ENCODE measurements at places on chromosomes 2 and 18.

GRCh38 chr2:31932589-31932988 lies 78.2 kb downstream of the MEMO1 start:
- no peak for DNase-seq

DNA sequence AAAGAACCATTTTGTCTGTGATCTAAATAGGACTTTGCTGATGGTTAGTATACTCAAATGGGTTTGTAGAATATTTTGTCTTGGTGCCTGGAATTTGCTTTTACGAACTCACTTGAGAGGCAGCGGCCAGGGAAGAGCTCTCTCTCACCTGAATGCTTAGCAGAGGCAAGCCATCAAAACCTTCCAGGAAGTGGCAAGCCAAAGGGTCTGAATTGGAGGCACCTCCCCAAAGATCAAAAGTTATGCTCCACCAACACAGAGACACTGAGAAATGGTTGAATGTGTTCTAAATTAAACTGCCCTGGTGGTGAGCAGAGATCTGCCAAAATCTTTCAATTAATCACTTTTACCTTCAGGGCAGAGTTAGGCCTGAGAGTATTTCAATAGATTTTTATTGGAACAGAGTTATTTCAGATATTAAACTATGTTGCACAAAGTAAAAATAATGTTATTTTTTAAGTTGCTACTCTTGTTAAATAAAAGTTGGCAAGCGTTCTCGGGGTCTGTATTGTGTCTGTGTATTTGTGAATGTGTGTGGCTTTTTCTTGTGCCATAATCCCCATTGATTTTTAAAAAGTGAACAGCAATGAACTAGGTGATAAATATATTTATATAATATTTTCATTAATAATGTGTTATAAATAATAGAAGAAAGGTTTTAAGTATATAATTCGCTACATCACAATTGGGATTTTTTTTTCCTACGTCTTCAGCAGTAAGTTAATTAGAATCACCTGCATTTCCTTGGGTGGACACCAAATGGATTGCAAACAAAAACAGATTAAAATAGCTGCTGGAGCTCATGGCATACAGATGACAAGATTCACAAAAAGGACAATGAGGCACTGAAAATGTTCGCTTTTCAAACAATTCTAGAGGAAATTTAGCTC lies 416.1 kb downstream of the ARHGAP15 start:
- DNase-seq: no peak

DNA sequence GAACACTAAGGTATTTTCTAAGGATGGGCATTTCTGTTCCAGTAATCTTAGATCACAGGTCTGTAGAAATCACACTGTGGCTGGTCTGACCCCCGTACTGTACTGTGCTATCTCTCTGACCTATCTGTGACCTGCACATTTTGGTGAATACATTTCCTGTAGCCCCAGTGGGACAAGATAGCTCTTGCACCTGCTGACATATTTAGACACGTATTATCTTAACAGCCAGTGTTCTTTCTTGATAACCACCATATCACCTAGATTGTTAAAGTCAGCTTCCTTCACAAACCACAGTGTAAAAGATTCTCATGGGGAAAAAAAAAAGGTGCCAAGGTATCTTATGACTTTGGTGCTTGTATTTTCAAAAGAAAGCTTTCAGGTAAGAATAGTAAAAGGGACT lies 39.8 kb upstream of the TMEM247 start:
- no peak for DNase-seq

DNA sequence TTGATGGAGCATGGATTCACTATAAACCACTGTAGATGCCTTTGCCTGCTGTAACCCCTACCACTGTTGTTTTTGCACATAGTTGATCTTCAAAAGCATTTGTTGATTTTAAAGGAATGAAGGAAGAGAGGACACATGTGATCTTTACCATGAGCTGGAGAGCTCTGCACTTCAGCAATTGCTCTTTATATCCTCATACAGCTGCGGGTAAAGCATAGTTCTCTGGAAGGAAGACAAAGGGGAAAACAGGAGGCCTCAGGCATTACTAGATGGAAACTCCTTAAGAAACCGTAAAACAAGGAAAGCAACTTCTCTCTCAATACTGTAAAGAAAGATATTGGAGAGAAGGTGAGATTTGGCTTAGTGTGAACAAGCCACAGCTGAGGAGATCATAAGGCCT lies 60.6 kb downstream of the SCG2 start:
- DNase-seq: no peak

DNA sequence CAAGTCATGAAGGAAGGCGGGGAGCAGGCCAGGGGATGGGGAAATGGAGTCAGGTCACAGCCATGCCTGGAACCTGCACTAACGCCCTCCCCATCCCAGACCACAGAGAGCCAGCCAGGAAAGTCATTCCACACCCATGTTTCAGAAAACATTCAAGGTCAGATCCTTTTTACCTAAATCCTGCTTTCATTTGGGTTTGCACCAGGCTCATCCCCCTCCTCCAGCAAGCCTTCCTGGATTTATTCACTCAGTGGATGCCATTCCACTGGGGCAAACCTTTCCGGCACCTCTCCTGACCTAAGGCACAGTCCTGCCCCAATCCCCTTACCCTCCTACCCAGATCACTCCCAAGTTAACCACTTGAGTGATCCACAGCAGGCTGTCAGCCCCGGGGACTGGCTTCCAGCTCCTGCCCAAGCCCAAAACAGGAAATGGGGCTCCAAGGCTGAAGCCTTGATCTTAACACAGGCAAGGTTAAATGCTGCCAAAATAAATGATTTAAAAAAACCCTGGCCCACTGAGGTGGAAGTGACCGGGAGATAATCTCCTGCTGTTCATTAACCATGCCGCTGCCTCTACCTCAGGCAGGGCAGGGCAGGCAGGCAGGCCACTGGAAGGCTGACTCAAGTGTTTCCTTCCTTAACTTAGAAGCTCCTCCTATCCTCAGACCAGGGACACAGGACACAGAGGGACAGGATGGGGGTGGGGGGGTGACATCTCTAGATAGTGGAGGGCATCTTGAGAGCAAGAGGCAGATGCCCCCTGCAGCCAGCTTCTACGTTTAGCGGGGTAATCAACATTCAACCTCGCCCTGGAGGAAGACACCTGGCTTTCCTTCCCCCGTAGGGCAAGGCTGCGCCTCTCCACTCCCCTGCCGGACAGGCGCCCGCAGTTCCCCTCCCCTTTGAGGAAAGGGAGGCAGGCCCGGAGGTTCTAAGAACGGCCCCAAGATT lies 1.4 kb downstream of the RAB11FIP5 start:
- DNase-seq: no peak

GRCh38 chr2:160920791-160921303 lies 239.4 kb upstream of the TANK start:
- DNase-seq: no peak

- DNase-seq: no peak
Observed at GRCh38 chr2:45220227-45220626, 211.0 kb upstream of the SIX2 start.

- no peak for DNase-seq
Observed at GRCh38 chr2:102304268-102304667, 7.1 kb upstream of the IL1RL1 start.

DNA sequence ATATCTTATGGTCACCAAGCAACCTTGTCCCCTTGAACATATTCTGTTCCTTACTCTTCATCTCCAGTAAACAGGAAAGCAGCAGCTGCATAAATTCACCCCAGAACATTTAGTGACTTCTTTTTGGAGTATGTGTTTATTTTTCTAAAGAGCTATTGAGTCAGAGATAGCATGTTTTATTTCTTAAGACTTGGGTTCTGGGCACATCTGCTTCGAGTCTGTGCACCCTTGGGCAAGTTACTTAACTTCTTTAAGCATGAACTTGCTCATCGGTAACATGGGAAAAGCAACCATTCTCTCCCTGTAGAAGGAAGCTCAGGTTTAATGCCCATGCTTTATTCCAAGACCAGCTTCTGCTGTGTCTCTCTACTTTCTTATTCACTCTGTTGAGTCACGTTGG lies 309.3 kb upstream of the MEX3C start:
- no peak for DNase-seq

DNA sequence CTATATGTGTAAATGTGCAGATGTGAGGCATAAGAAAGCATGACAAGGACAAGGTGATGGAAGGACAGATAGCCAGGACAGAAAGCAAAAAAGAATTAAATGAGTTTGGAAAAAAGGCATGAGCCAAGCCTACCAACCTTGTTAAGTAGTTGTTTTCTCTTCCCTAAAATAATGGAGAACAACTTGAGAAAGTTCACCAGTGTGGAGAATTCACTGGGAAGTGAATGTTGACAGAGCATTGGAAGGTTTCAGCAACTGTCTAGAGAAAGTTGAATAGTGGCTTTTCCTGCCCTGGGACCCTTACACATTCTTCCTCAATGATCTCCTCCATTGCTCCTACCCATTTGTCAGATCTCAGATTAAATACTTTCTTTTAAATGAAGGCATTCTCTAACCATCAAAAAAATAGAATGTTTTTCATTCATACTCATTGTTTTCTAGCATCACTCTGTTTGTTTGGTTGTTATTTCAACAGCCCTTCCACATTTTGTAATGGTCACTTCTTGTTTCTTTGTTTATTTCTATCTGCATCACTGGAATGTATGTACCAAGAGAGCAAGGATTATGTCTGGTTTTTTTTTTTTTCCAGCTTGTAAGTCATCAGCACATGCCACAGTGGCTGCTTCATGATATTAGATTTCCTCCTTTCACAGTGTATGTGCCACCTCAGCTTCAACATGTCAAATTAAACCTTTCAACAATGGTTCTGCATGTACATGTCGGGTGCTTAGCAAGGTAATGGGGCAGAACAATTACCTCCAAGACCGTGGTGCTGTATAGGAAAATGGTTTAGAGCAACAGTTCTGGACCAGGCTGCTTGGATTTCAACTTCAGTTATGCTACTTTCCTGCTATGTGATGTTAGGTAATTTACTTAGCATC lies 586.0 kb upstream of the VRK2 start:
- DNase-seq: no peak

- DNase-seq: no peak
Observed at GRCh38 chr2:76316691-76317090, 606.0 kb upstream of the GCFC2 start.

GRCh38 chr2:57936216-57936615 lies 110.4 kb upstream of the VRK2 start:
- no peak for DNase-seq

DNA sequence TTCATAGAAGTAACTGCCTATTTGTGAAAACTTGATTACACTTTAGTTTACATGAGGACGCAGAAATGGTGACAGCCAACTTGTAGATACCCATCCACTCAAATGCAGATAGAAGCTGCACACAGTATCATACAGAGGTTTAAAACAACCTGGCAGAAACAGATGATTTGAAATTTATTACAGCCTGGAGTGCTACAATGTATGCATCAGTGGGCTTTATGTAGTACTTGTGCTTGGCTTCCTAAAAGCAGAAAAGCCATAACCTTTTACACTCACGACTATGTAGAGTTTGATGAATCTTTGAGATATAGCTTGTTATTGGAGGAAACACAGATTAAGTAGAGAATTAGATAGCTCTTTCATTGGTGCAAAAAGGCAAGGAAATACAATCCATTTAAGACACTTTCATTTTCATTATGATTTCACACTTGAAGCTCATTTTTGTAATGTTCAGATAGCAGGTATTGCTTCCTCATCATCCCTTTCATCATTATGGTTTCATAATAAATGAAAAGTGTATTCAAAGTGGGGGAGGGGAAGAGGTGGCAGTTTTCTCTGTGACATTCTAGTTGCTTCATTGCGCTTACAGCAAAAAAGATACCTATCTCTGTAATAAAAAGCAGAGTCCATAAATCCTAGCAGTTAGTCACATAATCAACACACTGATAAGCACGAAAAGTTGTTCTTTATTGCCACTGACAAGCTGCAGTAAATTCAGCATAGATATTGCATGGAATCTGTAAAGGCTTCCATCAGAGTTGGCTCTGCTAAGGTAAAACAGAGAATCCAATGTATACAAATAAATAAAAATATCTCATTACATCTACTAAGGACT lies 789.8 kb upstream of the FSHR start:
- DNase-seq: no peak

GRCh38 chr2:213227458-213227857 lies 56.8 kb upstream of the SPAG16 start:
- DNase-seq: no peak

GRCh38 chr2:74714691-74715080 lies 60.6 kb downstream of the SEMA4F start:
- DNase-seq: no peak

GRCh38 chr2:61978522-61978921 lies 73.0 kb downstream of the COMMD1 start:
- DNase-seq: no peak

DNA sequence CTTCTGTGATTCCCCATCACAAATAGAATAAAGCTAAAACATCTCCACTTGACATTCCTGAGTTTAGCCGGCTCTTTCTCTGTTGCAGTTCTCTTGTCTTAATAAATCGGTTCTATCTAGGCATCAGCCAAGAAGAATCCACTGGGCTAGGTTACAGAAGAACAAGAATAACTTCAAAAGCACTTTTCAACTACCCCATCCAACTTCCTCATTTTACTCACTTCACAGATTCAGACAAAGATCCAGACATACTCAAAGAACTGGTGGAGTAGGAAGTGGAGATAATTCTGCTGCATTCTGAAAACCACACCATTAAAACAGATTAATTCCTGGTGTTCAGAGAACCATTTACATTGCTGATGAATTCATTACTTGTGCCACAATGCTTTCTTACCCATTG lies 9.6 kb upstream of the ALPK2 start:
- no peak for DNase-seq

GRCh38 chr18:75827751-75828287 lies 400.3 kb upstream of the SMIM21 start:
- DNase-seq: no peak

DNA sequence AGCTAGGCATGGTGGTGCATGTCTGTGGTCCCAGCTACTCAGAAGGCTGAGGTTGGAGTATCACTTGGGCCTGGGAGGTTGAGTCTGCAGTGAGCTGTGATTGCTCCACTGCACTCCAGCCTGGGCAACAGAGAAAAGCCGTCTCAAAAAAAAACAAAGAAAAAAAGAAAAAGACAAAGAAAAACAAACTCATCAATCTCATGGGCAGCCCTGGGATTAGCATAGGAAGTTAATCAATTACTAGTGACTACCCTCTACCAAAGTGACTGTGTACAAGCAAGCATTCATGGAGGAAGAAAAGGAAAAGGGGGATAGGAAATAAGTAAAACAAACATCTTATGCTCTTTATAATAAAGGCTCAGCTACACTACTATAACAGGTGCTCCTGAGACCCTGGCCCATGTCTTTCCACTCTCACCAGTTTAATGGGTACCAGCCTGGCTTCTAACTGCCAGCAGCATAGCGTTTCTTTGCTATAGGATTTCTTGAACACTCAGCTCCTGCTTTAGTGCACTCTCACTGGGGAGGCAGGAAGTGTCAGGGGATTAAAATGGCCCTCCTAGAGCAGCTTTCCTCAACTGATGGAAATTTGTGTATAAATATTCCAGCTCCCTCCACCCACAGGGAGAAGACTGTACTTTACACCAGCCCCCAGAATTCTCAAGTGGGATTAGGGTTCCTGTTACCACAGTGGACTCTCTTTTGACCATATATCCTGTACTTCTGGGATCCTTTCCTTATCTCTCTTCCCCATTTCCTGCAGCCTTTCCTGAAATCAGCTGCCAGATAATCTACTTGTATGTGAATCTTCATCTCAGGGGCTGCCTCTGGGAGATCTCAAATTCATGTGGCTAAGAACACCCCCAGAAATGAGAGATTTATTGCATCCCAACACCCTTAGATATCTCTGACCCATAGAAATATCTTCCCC lies 91.3 kb upstream of the GLS start:
- DNase-seq: no peak
